ENCODE measurements at places on chromosomes 11 and 22.

GRCh38 chr11:101211407-101211975 is 81.9 kb upstream of the PGR start:
- no peak for DNase-seq

DNA sequence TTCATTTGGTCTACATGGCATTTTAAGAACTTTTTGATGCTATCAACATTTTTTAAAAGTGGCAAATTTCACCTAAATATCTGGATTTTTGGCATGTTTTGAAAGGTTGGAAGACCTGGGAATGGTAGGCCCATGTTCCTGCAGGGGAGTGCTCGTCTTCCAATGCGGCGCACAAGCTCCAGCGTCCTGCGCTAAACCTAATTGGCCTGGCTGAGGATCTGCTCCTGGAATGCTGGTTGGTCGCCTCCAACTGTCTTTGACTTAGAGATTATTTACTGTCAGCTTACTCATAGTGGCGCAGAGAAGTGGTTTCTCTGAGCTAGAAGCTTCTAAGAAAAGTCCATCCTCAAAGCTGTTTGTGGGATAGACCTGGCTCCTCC is 626 bp upstream of the LIMK2 start:
- no peak for DNase-seq

- DNase-seq, result no peak
These were observed 687.2 kb downstream of the TBC1D22A start for GRCh38 chr22:47449508-47450270.

- DNase-seq, result no peak
These were observed 25.9 kb upstream of the WNT7B start for GRCh38 chr22:46002757-46003270.

- no peak for DNase-seq
These were observed 42.3 kb downstream of the C11orf96 start for GRCh38 chr11:43984519-43985385.

DNA sequence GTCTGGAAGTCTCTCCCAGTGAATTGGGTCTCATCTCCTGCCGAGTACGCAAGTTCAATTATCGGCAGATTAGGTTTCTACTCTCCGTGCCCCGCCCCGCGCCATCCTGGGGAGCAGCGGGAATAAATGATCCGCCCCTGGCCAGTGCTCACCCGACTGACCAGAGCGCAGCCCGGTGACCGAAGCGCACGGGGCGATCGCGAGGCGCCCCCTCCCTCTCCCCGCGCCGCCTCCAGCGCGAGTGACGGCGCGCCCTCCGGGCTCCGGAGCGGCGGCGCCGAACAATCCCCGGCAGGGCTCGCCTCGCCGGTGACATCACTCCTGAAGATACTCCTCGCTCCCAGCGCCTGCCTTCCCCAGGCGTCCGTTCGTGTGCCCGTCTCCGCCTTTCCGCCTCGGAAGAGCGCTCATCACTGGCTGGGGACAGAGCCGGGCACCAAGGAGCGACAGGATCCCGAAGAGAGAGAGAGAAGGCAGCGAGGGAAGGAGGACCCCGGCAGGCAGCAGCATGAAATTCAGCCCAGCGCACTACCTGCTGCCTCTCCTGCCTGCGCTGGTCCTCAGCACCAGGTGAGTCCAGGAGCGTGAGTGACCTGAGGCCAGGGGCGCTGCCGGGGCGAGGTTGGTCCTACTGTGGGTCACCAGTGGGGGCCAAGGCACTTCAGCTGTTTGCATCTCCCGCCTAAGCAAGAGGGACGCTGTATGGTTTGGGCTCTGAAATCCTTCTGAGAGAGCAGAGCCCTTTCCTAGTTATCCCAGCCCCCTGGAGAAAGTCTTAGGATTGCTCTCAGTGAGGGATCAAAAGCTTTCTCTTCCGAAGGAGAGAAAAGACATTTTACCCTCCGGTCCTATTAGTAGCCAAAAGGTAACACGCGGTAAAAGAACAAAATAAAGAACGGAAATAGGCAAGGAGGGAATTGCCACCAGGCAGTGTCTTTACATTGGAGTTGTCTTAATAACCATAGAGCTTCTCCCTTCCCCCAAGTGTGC is at the start of gene LUZP2:
Gene LUZP2 (plus strand): TSS at position 318 of the 990 bp plus-strand sequence.
- peak; percentile 57 for DNase-seq

- no peak for DNase-seq
These were observed 43.7 kb downstream of the SCGB1A1 start for GRCh38 chr11:62462508-62462892.

GRCh38 chr11:117980720-117981119 is 5.5 kb upstream of the IL10RA start:
- DNase-seq, result no peak

DNA sequence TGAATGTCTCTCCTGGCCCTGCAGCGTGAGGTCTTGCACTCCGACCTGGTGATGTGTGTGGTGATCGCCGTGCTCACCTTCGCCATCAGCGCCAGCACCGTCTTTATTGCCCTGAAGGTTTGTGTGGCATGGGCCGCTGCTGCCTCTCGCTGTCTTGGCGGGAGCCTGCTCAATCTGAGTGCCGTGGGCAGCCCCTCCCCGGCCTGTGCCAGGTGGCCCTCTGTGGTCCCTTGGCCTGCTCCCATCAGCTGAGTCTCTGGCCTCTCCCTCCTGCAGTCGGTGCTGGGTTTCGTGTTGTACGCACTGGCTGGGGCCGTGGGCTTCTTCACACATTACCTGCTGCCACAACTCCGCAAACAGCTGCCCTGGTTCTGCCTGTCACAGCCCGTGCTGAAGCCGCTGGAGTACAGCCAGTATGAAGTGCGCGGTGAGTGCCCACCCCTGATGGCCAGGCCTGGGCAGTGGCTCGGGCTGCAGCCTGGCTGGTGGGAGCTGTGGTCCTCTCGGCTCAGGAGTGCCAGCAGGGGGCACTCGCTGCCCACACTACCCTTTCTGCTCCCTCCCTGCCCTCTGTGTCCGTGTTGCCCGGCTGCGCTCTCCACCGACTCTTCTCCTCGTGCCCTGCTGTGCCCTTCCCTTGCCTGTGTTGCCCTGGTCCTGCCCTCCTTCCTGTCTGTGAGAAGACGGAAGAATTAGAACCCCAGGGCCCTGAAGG is 10.2 kb downstream of the PCNX3 start:
- no peak for DNase-seq

DNA sequence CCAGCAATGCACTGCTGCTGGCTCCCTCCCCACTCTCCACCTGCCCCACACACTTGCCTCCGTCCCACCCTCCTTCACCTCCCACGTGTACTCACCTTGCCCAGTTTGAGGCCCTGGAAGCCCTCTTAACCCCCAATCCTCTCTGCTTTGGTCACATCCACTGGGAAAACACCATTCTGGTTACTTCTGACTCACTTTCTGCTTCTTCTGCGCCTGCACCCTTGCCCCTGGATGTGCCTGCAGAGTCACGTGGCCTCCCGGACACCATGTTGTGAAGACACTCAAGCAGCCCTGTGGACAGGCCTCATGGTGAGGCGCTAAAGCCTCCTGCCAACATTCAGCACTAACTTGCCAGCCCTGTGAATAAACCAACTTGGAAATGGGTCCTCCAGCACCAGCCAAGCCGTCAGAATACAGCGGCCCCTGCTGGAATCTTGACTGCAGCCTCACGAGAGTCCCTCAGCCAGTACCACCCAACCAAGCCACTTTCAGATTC is 2.6 kb upstream of the NAALADL1 start:
- no peak for DNase-seq

DNA sequence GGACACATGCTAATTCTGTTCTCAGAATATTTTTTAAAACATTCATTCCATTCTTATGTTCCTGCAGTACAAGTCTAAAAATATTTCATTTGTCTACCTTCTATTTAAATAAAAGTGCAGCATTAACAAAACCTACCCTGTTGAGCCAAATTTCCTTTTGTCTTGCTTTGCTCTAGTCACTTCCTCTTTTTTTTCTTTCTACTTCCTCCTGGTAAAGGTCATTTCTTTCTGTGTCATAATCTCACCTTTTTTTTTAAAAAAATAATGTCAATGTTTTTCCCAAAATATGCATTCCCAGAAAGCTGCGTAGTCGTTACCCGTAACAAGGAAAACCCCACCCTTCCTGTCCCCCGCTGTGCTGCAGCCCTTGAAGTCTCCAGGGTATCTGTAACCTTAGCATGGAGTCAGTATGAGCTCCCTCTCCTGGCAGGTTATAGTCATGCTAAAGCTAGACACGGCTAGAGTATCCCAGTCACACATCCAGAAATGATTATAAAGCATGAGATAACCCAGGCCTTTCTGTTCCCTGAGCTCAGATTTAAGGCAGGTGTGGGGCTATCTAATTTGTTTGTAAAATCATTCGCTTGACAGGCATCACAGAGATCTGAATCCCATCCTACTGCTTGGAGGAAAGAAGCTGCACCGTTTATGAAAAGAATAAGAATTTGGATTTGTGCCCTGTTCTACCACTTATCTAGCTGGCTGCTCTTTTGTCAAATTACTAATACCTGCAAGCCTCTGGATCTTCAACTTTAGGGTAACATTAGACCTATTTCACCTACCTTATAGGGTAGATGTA is 51.1 kb upstream of the EED start:
- DNase-seq, result no peak

DNA sequence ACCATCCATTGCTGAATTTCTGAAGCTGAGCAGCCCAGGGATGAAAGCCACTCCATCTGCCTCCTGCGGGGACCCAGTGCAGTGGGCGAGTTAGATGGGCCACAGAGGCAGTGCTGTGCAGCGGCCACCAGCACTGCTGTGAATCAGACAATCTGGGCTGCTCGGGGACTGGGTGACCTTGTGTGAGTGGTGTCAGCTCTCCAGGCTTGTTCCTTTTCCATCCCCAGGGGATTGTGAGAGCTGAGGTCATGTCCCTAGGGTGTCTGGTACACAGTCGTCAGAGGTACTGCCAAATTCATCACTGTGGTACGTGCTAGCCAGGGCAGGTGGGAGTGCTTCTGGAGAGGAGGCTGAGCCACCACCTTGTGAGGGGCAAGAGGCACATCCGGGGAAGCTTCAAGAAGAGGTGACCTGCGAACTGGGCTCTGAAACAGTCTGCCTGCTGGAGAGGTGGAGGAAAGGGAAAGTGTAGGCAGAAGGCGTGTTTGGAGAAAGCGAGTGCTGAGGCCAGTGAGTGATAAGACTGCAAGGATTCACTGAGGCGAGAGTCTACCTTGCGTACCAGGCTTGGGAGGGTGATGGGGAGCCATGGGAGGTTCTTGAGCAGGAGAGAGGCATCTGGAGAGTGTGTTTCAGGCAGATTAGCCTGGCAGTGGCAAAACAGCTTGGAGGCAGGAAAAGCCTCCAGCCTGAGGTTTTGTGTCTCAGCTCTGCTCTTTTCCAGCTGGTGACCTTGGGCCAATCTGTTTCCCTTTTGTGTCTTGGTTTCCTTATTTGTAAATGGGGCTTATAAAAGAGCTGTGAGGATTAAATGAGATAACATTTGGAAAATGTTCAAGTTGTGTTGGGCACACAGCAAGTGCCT is 22.7 kb downstream of the CACNA1I start:
- no peak for DNase-seq

GRCh38 chr11:19191530-19192169 is 10.1 kb downstream of the CSRP3 start:
- no peak for DNase-seq

DNA sequence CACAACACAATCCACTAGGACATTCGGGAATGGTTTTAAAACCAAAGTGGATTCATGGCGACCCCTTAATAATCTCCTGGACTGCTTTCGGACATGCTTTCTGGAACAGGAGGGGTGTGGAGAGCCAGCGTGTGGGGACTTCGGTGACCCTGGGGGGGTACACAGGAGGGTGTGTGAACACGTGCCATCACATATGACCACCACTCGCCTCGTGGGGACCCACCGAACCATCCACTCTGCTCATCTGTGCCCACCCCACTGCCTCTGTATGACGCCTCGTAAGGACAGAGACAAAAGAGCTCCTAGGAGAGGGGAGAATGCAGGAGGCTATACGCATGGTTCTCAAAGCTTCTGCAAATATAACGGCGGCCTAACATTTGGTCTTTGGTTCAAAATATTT is 8.9 kb downstream of the LTO1 start:
- DNase-seq, result no peak

GRCh38 chr11:130078080-130078479 is 8.4 kb downstream of the APLP2 start:
- no peak for DNase-seq

DNA sequence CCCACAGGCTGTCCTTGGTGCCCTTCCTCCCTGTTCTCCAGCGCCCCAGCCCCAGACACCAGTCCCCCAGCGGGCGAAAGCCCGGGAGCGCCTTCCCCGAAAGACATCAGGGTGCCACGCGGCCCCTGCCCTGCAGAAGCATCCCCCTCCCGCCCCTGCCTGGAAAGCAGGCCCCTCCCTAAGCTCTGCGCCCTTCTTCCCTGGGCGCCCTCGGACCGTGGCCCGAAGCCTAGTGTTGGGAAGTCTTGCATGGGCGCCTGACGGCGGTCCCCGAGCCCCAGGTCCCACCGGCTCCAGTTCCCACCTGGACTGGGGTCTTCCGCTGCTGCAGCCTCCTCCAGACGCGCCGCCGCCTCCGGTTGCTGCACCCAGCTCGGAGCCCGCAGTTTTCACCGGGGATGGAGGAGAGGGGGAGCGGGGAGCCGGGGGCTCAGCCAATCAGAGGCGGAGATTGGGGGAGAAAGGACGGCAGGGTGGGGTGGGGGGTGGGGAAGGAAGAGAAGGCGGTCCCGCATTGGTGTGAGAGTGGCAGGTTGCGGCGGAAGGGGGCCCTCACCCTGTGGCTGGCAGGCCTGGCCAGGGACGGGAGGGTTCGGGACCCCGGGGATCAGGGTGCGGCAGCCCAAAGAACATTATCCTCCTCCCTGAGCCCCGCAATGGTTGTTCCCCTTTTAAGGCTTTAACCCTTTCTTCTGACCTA is at the start of gene THY1:
Gene THY1 (minus strand): TSS at position 364 of the 700 bp plus-strand sequence. CDS start 2,267 bp downstream, outside the sequence.
- peak; percentile 56 for DNase-seq

DNA sequence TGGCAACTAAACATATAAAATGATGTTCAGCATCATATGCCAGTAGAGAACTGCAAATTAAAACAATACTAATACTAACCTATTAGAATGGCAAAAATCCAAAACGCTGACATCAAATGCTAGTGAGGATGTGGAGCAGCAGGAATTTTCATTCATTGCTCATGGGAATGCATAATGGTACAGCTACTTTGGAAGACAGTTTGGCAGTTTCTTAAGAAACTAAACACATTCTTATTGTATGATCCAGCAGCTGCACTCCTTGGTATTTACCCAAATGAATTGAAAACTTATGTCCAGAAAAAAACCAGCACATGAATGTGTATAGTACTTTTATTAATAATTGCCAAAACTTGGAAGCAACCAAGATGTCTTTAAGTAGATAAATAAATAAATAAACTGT is 258.0 kb downstream of the TENM4 start:
- peak; percentile 47 for DNase-seq

DNA sequence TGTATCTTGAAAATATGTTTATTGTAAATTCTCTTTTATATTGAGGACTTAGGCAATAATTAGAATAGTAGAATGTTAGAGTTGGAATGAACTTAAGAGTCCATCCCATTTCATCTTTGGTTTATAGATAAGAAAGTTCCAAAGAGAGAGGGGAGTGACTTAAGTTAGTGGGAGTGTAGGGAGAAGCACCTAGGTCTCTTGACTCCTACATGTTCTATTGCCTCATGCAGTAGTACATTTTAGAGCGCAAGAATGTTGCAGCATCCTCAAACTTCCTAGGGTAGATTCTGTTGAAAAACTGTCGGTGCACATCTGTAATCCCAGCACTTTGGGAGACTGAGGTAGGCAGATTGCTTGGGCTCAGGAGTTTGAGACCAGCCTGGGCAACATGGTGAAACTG is 8.7 kb downstream of the RRM1 start:
- no peak for DNase-seq
